ENCODE measurements at places on chromosomes 7 and 10.

- peak; percentile 76 for DNase-seq
Observed at GRCh38 chr7:114759347-114760062, 162.4 kb upstream of the MDFIC start.

DNA sequence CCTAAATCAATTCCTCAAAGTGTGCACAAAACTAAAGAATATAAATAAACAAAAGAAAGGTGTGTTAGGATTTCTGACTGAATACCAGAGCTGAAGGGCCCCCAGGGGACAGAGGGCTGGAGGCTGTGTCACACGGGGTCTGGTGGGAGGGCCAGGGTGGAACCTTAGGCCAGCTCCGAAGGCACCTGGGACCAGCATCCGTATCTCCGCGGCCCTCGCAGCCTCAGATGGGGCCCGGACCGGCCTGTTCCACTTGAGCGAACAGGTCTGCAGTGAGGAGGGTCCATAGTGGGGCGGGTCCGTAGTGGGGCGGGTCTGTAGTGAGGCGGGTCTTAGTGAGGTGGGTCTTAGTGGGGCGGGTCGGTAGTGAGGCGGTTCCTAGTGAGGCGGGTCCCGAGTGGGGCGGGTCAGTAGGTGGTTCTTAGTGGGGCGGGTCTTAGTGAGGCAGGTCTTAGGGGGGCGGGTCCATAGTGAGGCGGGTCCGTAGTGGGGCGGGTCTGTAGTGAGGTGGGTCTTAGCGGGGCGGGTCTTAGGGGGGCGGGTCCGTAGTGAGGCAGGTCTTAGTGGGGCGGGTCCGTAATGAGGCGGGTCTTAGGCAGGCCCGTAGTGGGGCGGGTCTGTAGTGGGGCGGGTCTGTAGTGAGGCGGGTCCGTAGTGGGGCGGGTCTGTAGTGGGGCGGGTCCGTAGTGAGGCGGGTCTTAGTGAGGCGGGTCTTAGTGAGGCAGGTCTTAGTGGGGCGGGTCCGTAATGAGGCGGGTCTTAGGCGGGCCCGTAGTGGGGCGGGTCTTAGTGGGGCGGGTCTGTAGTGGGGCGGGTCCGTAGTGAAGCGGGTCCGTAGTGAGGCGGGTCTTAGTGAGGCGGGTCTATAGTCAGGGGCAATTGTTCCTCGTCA is 15.1 kb downstream of the GPR146 start:
- DNase-seq: no peak

DNA sequence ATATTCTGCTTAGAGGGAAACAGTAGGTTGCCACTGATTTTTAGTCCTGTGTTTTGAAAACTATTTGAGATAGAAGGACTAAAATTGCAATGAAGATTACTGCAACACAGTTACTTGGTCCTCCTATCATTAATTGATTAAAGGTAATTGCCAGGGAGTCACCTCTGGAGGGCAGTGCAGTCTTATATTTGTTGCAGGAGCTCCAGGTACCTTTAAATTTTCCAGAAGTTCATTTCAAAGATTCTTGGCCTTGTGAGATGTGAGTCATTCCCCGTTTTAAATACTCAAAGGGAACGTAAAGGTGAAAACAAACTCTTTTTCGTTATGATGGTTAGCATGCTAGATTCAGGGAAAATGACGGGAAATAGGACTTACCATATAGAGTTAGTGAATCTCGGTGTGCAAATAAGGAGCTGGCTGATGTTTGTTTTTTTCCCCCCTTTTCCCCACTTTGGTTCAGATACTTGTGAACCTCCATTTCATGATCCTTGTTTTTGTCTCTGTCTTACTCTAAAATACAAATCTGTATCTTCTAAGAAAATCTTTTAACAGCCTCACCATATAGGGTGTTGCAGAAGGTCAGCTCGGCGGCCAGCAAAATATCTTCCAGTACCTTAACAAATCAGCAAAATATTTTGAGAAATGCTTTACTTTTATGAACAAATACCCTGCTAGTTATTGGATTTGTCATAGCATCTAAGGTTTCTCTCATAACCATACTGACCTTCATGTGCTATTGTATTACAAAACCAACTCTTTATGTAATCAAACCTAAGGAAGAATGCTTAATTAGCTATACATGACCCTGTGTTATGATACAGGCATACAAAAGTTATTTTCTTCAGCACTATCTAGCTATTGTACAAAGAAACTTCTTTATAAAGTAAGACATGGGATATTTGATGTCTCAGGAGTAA is 143.0 kb upstream of the HDAC9 start:
- DNase-seq: peak; percentile 78

GRCh38 chr7:158365267-158365666 is 222.4 kb downstream of the PTPRN2 start:
- DNase-seq: no peak

GRCh38 chr7:101723835-101724234 is 93.6 kb upstream of the CUX1 start:
- DNase-seq: no peak

DNA sequence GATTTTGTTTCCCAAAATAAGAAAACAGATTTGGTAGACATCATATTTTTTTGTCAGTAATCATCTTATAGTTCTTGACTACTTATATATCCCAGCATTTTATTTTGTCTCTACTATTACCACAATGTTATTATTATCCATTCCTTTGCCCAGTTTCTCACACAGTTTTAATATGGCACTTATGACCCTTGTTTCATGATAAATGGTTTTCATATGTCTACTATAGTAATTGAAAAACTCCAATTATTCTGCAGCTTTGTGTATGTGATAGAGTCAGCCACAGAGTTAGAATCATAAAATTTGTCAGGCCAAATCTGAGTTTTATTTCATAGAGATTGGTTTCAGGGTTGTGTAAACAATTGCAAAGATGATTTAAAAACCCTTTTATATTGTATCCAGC is 203.9 kb downstream of the MALRD1 start:
- DNase-seq: no peak

DNA sequence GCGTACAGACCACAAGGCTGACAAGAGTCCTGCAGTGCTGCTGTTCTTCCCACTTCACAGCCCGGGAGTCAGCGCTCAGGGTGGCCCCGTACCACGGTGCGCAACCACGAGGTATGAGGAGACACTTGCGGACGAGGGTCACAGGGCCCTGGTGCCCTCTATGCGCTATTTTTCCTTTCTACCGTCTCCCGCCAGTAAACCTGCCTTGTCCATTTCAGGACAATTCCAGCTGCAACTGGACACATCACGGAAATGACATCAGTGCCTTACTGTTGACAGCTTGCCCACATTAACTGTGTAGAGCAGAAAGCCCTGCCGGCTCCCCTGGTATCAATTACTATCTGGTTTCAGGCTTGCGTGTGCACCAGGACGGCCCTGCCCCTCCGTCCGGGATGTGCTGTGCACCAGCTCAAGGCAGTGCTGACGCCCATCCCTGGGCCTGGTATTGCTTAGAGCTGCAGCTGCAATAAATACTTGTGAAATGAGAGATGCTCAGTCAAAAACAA is 65.1 kb downstream of the ZRANB1 start:
- no peak for DNase-seq

DNA sequence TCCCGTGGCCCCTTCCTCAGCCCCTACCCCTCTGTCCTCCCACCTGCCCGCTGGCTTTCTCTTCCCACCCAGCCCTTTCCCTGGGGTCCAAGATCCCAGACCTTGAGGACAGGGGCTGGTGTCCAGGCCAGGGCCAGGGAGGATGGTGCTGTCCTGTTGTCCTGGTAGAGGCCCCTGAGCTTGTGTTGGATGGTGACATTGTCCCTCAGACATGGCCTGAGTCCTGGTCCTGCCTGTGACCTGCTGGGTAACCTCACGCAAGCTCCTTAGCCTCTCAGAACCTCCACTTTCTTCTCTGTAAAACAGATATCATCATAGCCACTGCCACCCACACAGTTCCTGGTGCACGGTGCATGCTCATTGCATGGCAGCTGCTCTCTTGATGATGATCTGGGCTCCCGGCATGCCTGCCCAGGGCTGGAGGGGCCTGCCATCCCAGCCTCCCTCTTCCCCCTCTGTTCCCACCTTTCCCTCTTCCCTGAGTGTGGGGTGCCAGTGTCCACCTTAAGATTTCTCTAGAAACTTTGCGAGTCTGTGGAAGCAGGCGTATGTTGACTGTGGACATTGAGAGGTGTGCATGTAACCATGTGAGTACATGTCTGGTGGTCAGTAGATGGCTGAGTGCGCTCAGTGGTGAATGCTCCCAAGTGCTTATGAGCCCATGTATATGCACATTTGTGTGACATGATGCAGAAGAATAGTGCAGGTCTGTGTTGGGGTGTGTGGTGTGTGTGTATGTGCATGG is 60.4 kb downstream of the NEURL1 start:
- no peak for DNase-seq

DNA sequence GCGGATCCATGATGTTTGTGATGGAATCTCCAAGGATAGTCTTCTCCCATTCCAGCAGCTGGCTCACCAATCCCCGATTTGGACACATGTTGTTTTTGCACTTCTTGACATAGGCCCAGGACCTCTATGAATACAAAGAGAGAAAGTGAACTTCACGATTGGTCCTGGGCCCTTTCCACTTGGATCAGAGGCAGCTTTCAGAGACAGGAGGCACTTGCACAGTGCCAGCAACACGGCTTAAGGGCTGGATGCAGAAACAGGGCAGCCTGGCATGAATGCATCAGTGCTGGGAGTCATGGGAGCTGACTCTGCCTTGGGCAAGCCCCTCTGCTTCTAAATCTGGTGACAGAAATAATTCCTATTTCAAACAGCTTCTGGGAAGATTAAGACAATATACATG is 2.1 kb upstream of the TMEM120A start:
- DNase-seq: no peak

GRCh38 chr10:128804411-128804810 is 662.6 kb upstream of the MGMT start:
- DNase-seq: no peak

- no peak for DNase-seq
Observed at GRCh38 chr10:129972145-129972965, 8.3 kb upstream of the EBF3 start.

- DNase-seq: no peak
Observed at GRCh38 chr10:6232225-6232807, 29.6 kb downstream of the PFKFB3 start.

DNA sequence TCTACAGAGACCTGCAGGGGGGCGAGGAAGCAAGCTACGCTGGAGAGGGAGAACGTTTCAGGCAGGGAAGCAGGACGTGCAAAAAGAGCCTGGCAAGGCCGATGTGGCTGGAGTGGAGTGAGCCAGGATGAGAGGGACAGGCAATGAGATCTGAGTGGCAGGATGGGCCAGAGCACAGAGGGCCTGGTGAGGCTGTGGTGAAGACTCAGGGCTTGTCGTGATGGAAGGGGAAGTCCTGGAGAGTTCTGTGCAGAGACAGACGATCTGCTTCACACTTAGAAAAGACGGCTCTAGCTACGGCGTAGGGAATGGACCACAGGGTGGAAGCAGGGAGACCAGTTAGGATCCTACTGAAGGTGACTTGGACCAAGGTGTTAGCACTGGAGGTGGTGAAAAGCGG is 87.0 kb downstream of the SH3PXD2A start:
- no peak for DNase-seq

DNA sequence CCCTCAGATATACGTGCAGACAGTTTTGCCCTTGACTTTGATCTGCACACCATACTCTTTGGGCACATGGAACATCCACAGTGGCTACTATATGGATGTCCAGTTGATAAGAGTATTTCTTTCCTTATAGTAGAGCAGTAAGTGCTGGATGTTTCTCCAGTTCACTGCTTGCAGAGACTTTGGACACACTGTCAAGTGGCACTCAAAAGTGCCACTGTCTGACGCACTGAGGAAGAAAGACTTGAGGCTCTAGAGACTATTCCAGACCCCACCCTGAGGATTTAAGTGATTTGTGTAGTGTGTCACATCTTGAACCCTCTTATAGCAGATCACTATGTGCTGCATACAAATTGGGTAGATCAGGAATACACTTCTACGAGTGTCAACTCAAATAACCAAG is 179.1 kb downstream of the GNAI1 start:
- no peak for DNase-seq

DNA sequence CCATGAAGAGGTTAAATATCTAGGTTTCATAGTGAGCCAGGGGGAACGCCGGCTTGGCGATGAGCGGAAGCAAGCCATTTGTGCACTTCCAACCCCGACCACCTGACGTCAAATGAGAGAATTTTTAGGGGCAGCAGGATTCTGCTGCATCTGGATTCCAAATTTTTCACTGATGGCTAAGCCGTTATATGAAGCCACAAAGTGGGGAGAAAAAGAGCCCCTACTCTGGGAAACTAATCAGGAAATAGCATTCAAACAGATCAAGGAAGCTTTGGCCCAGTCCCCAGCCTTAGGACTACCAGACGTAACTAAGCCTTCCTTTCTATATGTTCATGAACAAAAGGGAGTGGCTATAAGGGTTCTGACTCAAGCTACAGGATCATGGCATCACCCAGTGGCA is 12.9 kb upstream of the ADCK2 start:
- DNase-seq: no peak

GRCh38 chr7:43799605-43800004 is 41.1 kb downstream of the BLVRA start:
- no peak for DNase-seq

GRCh38 chr7:20514364-20514763 is 101.1 kb upstream of the ABCB5 start:
- DNase-seq: peak; percentile 53

- peak; percentile 45 for DNase-seq
Observed at GRCh38 chr7:26534649-26535482, 243.2 kb downstream of the SNX10 start.

DNA sequence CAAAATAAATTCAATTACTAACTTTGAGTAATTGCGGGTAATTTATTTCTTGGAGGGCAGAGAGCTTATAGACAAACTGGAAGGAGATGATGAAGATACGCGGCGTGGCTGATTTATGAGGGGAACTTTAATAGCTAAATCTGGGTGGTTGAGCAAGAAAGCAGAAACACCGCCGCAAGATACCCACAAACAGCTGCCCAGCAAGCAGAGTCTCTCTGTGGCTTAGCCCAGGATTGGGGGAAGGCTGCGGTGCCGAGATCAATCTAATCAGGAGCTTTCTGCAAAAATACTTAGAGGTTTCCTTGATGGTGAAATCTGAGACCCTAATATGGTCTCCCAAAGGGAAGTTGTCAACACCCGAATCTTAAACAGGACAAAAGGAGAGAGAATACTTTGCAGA is 94.9 kb upstream of the MGMT start:
- DNase-seq: no peak

- DNase-seq: no peak
Observed at GRCh38 chr10:4670737-4671136, 155.3 kb upstream of the AKR1E2 start.

- DNase-seq: no peak
Observed at GRCh38 chr10:69416695-69417094, at the start of gene TACR2. TACR2 (minus strand) TSS chr10:69416918; CDS start chr10:69416323, 595 bp downstream.

GRCh38 chr7:43735802-43736603 is 6.7 kb upstream of the COA1 start:
- no peak for DNase-seq

DNA sequence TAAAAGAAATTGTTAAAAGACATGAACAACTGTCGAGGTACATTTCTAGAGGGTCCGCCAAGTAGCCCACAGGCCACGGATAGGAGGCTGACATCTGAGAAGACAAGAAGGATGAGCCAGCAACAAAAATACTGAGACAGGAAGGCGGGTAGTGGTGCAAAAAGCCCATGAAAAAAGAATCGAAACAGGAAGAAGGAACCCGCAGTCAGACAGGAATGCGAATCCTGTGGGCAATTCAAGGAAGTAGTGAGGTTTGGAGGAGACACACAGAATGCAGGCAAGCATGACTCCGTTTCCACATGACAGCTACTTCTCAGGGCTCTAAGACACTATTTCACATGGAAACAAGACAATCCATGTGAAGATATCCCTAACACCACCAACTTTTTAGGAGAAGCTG is 125.2 kb downstream of the DOCK4 start:
- DNase-seq: peak; percentile 22

Data from LoVo (cell line).